ENCODE measurements at places on chromosomes 16 and 17.

DNA sequence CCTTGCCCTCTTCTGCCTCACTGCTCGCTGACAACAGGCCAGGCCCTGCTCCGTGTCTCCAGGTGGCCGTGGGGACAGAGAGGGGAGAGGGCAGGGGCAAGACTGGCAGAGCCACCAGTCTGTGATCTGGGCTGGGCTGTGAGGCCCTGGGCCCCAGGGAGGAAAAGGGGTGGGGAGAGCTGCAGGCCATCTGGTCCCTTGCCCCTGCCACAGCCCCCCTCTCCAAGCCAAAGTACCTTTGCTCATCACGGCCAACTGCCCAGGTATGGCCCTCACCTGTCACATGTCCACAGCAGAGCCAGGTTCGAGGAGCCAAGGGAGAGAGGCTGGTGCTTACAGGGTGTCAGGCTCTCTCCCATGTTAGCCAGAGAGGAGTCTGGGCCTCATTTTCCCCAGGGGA lies 91.4 kb upstream of the LHX1 start:
- no peak for DNase-seq

GRCh38 chr17:63116228-63116627 lies 150.2 kb downstream of the TANC2 start:
- DNase-seq = no peak

DNA sequence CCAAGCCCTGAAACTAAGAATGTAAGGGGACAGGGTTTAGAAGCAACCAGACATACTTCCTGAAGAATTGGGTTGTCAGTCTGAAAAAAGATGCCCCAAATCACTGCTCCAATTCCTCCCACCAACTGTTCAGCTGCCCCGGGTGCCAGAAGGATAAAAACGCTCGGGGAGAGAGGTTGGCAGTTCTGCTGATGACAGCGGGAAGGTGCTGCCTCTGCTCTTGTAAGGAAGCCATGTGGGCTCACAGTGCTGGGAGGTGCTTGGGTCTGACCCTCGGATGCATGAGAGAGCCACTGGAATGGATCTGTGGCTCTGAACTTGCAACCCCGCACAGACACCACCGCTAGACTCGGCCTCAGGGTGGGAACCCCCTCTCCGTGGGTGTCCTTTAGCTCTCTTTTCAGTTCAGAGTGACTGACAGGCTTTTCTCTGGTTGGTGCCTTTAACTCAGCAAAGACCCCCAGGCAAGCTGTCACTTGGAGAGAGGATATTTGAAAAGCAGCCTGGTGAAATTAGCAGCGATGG lies 364.8 kb upstream of the RBFOX1 start:
- no peak for DNase-seq

- no peak for DNase-seq
Measured at GRCh38 chr17:6422654-6423241, 12.2 kb downstream of the AIPL1 start.

GRCh38 chr17:30248786-30249185 lies 13.3 kb upstream of the SLC6A4 start:
- no peak for DNase-seq

- DNase-seq = no peak
Measured at GRCh38 chr16:30069611-30070462, 4.3 kb downstream of the ALDOA start.

- no peak for DNase-seq
Measured at GRCh38 chr16:64829678-64830077, 292.2 kb downstream of the CDH11 start.

DNA sequence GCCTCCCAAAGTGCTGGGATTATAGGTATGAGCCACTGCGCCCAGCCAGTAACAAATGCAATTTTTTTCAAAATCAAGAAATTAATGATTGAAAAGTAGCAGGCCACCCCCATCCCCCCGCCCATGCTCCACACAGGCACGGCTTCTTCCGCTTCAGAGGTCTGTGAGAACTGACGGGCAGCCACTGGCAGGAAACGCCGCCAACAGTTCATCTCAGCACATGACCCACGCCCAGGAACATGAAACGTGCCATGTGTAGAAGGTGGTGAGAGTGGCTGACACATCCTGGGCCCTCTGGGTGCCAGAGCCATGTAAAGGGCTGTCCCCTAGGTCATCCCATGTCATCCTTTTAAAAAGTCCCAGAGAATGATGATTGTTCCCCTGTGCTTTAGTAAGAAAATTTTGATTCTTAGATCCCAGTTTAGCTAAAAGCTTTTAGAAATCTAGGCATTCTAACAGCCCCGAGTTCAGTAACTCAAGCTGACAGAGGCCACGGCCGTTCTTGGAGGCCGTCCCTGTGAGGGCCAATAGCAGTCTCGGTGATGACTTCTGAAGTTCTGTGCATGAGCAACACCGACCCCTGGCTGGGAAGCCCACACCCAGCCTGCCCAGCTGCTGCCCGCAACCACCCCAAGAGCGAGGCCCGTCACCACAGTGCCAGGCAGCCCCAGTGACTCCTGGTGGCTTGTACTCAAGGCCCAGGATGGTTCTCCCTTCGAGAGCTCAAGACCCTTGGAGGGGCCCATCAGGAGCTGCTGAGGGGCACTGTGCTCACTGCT lies 52.1 kb downstream of the KLHDC4 start:
- no peak for DNase-seq

- DNase-seq = no peak
Measured at GRCh38 chr16:14562691-14563491, 67.2 kb downstream of the PARN start.

DNA sequence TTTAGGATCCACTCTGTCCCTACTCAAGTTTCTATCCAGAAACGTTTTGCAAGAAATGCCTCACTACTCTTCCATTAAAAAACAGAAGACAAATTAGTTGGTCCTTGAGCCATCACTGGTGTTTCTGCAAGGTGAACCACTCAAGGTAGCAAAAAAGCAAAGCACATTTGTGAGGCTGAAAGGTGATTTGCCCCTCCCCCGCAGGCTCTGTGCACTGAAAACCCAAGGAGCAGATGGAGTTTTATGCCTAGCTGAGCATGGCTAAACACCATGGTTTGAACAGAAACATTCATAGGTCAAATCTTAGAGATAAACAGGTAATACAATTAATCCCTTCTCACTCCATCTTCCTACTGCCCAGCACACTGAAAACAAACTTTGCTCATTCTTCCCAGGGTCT lies 538.2 kb upstream of the CDH5 start:
- no peak for DNase-seq

DNA sequence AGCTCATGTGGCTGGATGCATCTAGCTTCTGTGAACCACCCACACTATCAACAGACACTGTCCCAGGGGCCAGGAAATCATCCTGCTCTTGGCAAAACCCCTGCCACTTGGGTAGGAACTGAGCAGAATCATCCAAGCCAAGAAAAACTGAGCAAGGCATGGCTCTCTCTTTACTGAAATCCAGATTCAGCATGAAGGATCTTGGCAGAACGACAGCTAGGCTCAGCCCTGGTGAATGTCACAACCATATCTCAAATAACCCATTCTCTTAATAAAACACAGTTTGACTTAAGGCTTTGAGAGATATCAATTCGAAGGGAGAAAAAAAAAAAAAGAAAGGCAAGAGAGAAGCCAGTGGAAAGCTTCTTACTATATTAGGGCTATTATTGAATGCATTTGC lies 72.2 kb downstream of the MAF start:
- DNase-seq = no peak

DNA sequence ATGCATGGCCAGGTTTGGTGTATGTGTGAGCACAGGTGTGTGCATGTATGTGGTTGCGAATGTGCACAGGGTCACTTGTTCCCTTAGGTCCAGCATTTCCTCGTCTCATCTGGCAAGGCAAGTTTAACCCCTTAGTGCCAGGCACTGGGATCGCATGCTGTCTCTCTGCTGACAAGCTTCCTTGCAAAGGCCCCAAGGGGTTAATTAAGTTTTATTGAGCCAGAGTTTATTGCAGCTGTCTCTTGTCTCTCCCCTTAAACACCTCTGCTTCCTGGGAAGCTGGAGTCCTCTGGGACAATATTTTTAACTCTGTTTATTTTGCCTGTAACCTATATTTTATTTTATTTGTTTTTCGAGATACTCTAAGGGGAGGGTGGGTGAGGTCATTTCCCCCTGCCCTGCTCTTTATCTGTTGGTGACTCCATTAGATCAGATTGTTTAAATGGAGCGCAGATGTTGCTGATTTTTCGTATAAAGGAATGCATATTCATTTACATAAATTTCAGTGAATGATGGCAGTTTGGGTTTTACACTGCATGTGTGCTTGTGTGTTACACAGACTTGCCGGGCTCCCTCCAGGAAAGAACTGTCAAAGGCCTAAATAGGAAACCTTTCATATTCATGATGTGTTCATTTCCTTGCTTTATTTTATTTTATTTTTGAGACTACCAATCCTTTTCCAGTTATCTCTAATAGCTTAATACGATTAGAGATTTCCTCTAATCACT lies 99.7 kb downstream of the CBLN1 start:
- no peak for DNase-seq

GRCh38 chr17:55743103-55743679 lies 7.7 kb upstream of the PCTP start:
- no peak for DNase-seq

Data from DND-41 (cell line).